Activated CD4-positive, alpha-beta T cell treated with anti-CD3 and anti-CD28 coated beads, Interleukin-2, amount 50 U/mL, for 24 hours (primary cell): ENCODE measurements at places on chromosomes 2 and 18.

- no peak for DNase-seq
Observed at GRCh38 chr2:17460371-17461086, 57.7 kb downstream of the RAD51AP2 start.

- no peak for DNase-seq
Observed at GRCh38 chr2:231371430-231372054, 24.0 kb upstream of the B3GNT7 start.

- DNase-seq: no peak
Observed at GRCh38 chr2:17615728-17616351, 75.3 kb downstream of the VSNL1 start.

DNA sequence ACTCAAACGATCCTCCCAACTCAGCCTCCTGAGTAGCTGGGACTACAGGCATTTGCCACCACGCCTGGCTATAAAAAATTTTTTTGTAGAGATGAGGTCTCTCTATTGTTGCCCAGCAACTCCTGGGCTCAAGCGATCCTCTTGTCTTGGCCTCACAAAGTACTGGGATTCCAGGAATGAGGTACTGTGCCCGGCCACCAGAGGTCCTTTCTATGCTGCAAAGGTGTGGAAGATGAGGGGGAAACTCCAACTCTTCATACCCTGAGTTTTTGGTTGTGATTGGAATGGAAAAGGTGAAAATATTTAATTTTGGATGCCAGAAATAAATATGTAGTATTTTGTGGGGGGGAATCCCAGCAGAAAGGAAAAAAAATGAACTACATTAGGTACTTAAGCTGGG, 36.0 kb downstream of the MRPL33 start:
- DNase-seq: no peak

- no peak for DNase-seq
Observed at GRCh38 chr2:3361518-3362389, 15.9 kb downstream of the EIPR1 start.

DNA sequence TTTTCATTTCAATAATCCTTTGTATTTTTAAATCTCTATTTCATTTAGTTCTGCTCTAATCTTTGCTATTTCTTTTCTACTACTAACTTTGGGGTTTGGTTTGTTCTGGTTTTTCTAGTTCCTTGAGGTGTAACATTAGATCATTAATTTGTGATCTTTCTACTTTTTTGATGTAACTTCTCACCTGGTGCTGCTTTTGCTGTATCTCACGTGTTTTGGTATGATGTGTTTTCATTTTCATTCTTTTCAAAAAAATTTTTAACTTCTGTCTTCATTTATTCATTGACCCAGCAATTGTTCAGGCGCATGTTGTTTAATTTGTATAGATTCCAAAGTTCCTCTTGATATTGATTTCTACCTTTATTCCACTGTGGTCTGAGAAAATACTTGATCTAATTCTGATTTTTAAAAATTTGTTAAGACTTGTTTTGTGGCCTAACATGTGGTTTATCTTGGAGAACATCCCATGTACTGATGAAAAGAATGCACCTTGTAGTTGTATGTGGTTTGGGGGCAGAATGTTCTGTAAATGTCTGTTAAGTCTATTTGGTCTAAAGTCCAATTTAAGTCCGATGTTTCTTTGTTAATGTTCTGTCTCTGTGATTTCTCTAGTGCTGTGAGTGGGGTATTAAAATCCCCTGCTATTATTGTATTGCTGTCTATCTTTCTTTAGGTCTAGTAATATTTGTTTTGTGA, 17.3 kb upstream of the MALT1 start:
- no peak for DNase-seq

DNA sequence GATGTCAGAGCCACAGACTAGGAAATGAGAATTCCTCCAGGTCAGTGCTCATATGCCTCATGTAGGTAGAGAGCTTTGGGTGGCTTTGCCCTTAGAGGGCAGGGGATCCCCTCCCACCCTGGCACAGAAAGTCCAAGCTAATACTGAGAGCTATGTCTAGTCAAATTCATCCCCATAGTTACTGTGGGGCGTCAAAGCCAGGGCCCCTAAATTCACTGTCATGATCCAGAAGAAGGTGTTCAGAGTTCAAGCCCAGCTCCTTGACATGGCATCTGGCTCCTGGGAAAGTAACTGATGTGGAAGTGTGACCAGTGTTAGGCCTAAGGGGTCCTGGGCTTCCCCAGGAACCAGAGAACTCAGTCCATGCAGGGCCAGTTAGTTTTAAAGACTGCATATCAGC, 1.8 kb downstream of the THNSL2 start:
- DNase-seq: no peak

GRCh38 chr2:165149439-165149838, 54.4 kb downstream of the SCN3A start:
- DNase-seq: no peak

DNA sequence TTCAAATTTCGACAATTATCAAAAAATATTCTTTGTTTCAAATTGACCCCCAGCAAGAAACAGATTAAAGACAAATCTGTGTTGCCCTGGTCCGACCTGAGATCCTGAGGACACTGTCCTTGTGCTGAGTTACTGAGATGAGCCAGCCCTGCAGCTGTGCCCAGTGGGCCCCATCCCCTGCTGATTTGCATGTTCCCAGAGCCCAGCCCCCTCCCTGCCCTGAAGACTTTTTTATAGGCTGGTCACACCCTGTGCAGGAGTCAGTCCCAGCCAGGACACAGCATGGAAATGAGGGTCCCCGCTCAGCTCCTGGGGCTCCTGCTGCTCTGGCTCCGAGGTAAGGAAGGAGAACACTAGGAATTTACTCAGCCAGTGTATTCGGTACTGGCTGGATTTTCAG, 31.4 kb upstream of the ZNG1B start:
- no peak for DNase-seq

DNA sequence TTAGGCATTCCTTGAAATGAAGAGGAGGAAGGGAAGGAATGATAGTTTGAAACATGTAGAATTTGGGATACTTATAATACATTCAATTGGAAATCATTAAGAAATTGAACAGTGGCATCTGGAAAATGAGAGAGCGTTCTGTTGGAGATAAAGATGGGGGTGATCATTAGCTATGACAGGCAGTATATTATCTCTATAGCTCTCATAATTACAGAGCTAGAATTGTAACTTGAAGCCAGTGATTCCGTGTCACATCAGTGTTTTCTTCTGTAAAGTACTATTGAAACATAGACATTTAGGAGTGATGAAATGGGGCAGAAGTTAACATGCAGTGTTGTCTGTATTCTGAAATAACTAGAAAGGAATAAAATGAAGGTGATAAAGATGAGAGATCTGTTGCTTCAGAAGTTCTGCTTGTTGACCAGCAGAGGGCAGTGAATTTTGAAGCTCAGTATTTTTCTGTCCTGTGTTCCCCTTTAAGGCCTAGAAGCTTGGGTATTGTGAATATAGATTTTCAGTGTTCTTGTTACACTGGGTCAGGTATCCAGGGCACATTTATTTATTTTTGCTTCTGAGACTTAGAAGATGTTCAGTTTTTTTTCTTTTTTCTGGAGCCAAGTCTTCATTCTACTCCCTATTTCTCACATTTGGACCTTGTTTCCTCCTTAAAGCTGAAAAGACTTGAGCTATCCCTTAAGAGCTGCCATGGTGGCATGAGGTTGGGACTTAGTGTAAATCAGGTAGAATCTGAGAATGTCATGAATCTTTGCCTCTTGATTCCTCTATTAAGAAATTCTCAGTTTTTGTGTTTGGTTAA, 157.4 kb downstream of the TAF4B start:
- DNase-seq: no peak

- DNase-seq: no peak
Observed at GRCh38 chr2:239073270-239073669, 225.4 kb downstream of the TWIST2 start.

- no peak for DNase-seq
Observed at GRCh38 chr2:113877711-113878598, 11.9 kb upstream of the ACTR3 start.

- DNase-seq: no peak
Observed at GRCh38 chr2:97736608-97737330, 23.4 kb downstream of the ZAP70 start.

DNA sequence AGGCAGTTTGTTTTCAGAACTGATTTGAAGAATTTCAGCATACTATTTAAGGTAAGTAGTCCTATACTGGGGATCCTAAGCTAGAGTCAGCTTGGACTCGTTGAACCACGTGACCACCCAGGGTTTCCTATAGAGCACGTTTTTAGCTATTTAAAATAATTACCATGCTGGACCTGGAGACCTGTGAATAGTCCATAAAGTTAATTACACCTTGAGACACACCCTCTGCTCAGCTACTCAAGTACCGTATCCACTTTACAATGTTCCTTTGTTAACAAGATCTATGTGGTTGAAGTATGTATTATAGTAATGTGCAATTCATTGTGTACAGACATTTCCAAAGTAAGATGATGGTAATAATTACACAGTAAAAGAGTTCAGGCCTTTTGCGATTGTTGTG, 67.6 kb downstream of the CRIM1 start:
- DNase-seq: no peak

DNA sequence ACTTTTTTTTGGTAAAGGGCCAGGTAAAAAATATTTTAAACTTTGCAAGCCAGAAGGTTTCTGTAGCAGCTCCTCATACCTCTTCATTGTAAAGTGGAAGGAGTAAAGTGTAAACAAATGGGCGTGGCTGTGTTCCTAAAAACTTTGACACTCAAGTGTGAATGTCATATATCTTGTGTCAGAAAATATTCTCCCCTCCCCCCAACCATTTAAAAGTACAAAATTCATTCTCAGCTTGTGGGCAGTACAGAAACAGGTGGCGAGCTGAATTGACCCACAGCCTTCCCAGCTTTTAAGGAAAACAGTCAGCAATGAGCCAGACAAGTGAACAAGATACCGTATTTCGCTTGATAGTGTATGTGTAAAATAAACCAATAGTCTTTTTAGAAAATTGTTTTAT, 4.0 kb downstream of the YPEL5 start:
- DNase-seq: no peak

DNA sequence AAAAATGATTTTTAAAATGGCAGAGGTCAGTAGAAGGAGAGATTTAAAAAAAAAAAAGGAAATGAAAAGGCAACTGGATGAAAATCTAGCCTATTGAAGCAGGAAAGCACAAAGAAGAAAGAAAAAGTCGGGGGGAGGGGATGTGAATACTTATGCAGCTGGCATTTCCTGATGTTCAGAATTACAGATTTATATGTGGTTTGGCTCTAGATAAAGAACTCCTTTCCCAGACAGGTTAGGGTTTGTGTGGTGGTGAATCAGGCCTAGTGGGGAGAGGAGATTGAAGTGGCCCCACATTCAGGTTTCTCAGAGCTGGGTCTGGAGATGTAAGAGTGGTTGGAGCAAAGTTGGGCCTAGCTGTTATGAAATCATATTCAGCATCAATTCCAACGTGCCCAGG, 394.4 kb downstream of the FIGN start:
- no peak for DNase-seq

DNA sequence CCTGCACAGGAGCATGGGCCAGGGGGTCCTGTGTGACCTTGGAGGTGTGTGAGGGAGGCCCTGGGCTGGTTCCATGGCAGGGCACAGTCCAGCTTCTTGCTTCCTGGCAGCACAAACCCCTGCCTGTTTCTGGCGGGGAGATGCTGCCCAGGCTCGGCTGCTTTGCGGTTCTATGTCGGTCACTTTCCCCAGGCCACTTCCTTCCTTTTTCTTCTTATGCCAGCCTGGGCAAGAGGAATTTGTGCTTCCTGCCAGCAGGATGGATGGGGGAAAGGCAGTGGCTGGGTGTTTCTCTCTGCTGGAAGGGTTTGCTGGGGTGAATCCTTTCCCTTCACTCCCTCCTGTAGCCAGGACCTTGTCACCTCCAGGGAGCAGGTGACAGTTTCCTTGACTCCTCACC, 24.3 kb downstream of the ASAP2 start:
- DNase-seq: no peak

GRCh38 chr18:25732862-25733261, 357.6 kb downstream of the SS18 start:
- no peak for DNase-seq

DNA sequence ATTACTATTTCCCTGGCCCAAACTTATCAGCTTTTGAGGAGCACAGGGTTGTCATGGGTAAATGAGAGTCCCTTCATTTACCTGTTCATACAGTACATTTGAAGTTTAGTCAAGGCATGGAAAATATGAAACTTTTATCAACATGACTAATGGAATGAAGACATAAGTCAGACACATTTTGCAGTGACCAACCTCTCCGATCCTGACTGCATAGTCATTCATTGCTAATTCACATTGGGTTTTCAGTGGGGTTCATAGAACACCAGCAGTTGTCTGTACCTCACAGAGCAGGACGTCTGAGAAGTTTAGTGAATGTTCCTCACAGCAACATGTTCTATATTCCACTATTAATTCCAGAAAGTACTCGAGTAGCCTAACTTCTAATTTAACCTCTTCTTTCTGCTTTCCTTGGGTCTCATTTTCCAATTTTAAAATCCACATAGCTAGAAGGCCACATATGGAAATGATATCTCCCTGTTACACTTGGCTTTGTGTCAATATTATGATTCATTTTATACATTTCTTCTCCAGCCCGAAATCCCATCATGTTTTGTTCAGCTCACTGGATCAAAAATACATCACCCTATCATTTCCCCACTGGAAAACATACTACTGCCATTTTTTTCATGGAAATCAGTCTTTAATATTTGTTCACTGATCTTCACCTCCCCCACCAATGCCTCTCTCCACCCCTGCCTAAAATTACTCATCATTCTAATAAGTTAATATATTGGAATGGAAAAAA, 65.9 kb downstream of the CDH20 start:
- DNase-seq: no peak

DNA sequence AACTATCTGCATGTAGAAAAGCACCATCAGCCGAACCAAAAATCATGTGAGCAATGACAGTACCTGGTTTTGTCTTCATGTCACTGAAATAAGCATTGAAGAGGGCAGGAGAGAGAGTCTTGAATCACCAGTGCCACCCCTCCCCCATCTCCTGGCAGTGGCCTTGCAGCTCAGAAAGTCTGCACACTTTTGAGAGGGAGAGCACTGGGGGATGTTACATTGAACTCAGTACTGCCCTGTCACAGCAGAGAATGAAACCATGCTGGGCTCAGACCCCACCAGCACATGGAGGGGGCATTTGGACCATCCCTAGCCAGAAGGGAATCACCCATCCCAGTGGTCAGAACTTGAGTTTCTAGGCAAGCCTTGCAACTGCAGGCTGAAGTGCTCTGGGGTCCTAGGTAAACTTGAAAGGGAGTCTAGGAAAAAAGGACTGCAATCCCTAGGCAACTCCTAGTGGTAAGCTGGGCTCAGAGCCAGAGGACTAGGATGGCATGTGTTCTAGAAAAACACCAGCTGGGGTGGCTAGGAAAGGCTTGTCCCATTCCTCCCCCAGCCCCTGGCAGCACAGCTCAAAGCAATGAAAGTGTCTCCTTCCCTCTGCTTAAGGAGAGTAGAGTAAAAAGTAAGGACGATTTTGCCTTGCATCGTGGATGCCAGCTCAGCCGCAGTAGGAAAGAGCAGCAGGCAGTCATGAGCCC, 259.9 kb upstream of the MYT1L start:
- no peak for DNase-seq

- DNase-seq: no peak
Observed at GRCh38 chr18:79495591-79496071, 99.9 kb downstream of the NFATC1 start.

- DNase-seq: no peak
Observed at GRCh38 chr18:23671564-23671963, 8.9 kb upstream of the ANKRD29 start.
